Stimulated activated CD8-positive, alpha-beta memory T cell treated with anti-CD3 and anti-CD28 coated beads, Interleukin-15, amount 100 ng/mL, for 4 hours (primary cell): ENCODE measurements at places on chromosomes 3 and 15.

DNA sequence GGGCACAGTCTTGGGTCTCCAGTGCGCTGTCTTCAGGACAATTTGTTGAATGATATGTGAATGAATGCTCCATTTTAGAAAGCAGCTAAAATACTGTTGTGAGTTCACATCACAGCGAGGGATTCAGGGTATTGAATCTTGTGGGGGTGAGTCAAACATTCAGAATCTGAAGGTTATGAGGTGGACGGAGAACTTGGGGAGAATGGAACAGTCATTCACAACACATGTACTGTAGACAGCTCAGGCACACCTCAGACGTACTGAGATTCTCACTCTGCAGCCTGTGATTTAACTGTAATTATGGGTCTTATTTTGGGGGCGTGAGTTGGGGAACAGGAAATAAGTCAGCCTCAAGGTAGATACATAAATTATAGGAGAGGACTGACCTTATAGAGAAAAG is 13.9 kb downstream of the CRYBG3 start:
- no peak for DNase-seq

- DNase-seq = no peak
Measured at GRCh38 chr3:142795332-142795731, 71.5 kb downstream of the TRPC1 start.

- DNase-seq = no peak
Measured at GRCh38 chr3:177820683-177821316, 623.5 kb upstream of the TBL1XR1 start.

GRCh38 chr3:194404365-194405140 is 5.5 kb upstream of the GP5 start:
- DNase-seq = no peak

DNA sequence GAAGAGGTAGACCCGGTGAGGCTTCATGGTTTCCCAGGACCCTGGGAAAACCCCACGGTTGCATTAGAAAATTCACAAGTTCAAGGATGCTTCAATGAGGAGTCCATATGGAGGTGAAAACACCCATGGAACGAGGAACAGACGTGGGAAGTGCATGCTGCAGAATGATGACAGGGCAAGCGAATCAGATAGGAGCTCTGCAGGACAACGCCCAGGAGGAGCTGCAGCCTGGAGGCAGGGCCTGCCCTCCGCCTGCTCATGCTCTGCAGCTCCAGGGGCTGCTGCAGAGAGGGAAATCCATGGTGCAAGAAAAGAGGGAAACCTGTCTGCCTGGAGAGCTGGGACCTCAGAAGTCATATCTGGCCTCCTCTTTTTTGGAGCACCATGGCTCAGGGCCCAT is 61.5 kb downstream of the NUP210 start:
- no peak for DNase-seq

- DNase-seq = peak; percentile 19
Measured at GRCh38 chr15:68783226-68784058, 37.3 kb downstream of the ANP32A start.

- DNase-seq = no peak
Measured at GRCh38 chr3:171755015-171755589, 55.2 kb downstream of the PLD1 start.
